ENCODE measurements at places on chromosomes 12 and 14.

DNA sequence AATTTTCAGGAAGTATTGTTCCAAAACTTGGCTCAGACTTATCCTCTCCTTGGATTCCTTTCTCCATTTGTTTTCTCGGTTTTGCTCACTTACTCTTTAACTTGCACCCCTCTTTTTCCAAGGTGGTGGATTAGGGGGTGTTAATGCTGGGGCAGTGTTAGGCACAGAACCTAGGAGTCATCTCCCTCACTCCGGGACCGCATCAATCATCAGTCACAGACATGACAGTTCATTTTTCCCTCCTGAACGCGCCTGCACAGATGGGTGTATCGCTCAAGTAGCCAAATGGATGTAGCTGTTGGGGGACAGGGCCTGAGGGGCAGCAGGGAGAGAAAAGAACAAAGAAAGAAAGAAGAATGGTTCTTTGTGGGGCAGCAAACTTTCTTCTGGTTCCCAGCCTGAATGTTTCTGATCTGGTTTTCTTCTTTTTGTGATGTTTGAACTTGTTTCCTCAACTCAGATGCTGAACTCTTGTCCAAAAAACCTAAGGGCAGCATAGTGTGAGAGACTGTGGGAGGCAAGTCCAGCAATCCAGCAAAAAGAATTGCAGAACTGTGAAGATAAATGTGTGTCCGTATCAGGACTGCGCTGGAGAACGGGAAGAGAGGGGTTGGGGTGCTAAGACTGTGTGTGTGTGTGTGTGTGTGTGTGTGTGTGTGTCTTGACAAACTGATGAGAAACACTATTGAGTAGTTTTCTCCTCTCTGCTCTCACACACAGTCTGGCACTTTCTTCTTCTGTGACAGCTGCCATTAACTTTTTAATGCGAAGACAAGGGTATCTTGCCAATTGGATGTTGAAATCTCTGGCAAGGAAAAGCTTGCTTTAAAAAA lies 131.1 kb downstream of the FBXL14 start:
- DNase-seq: no peak

GRCh38 chr12:6065131-6065862 lies 59.2 kb downstream of the VWF start:
- DNase-seq: no peak

- no peak for DNase-seq
Measured at GRCh38 chr12:7143564-7143963, 13.4 kb downstream of the CLSTN3 start.

GRCh38 chr12:70627677-70628076 lies 9.6 kb downstream of the PTPRB start:
- no peak for DNase-seq

- DNase-seq: no peak
Measured at GRCh38 chr12:67827820-67828383, 161.3 kb upstream of the IFNG-AS1 start.

GRCh38 chr12:42236017-42236416 lies 2.0 kb downstream of the YAF2 start:
- DNase-seq: no peak
